Frontal cortex (tissue), 4 donors: ENCODE measurements at places on chromosomes 16 and 17. TPM values are rescaled to one million over a fixed set of nuclear protein-coding genes. Genes with fewer than 3 reads are reported as not detected.

MT1G gene
- not detected for total RNA-seq

- DNase-seq: no peak
These were observed 10.0 kb downstream of the HS3ST6 start for GRCh38 chr16:1908184-1908583.

CETP gene
- total RNA-seq: 0.82 TPM

DNA sequence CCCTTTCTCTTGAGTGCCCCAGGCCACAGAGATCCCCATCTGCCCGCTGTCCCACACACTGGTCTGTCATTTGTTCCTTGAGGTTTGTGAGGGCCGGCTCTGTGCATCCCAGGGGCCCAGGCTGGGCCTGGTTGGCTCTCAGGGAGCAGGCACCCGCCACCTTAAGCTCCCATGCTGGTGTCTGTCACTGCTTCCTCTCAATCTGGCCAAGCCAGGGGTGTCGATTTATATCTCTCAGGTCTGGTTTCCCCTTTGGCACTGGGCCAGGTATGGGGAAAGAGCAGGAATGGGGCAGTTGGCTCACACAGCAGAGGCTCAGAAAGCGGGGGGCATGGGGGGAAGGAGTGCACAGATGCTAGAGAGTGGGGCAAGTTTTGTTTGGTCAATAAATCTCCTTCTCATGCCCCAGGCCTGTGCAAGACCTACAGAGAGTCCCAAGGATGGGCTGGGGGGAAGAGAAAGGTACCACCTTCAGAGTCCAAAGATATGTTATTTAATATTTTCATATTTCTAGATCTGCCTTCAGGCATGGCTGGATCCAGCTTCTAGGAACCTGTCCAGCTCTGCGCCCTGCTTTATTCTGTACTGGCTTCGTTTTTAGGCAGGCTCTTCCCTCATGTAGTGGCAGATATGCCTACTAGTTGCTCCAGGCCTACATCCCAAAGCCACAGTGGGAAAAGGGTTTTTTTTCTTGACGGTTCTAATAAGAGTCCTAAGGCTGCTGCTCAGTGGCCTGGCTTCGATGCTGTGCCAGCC lies 34.3 kb downstream of the IL4R start:
- DNase-seq: no peak

DNA sequence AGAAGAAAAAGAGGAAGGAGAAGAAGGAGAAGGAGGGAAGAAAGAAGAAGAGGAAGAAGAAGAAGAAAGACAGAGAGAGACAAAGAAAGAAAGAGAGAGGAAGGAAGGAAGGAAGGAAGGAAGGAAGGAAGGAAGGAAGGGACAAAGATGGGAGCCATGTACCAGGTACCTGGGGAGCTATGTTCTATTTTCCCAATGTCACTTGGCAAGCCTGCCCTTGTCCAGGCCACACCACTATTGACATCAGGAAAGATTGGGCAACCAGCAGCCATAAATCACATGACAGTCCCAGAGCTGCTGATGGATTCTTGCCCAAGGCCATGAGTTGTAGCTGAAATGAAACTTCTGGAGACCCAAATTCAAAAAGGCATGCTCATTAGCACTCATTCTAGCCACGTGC lies 2.7 kb upstream of the CES1 start:
- DNase-seq: no peak

- no peak for DNase-seq
These were observed 50.9 kb upstream of the CDC42EP4 start for GRCh38 chr17:73362697-73363096.

- no peak for DNase-seq
These were observed 2.3 kb upstream of the PHF12 start for GRCh38 chr17:28953444-28954118.

DNA sequence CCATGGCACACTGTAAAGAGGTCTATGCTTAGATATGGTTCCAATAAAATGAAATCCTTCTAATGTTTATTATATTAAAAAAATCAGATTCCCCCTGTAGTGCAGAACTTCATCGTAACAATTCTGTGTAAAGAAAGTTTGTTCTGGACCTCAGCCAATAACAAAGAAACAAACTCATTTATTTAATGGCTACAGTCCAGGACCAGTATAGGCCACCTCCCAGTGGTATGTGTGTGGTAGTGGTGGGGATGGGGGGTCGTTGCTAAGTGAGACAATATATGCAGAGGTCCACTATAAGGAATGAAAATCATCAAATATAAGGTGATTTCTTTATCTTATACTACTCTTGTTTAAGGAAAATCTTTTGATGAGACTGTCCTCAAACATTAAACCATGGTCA lies 136.4 kb downstream of the CDK5R1 start:
- DNase-seq: no peak

DNA sequence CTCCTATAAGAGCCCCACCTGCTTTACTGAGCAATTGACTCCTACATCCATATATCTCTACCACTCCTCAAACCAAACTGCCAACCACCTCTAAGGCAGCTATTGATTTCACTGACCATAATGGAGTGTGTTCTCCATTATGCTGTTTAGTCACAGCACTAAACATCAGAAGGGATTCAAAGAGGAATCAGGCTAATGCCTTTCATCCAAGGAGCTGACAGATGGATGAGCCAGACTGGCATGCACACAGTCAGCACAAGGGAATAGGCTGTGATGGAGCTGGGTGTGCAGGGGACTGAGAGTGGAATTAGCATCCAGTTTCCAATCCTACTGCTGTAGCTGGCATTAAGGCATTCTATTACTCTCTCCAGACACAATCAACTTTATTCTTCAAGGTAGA lies 88.7 kb upstream of the CCL2 start:
- no peak for DNase-seq

- DNase-seq: no peak
These were observed 123.0 kb downstream of the RPTOR start for GRCh38 chr17:80667462-80668277.

NUDT7 gene
- 0.82 TPM for total RNA-seq

GRCh38 chr17:4560837-4561256 lies 470 bp upstream of the GGT6 start:
- DNase-seq: no peak
